ENCODE measurements at places on chromosomes 12 and 14.

- DNase-seq: no peak
Observed at GRCh38 chr12:15444523-15444922, 122.2 kb downstream of the PTPRO start.

DNA sequence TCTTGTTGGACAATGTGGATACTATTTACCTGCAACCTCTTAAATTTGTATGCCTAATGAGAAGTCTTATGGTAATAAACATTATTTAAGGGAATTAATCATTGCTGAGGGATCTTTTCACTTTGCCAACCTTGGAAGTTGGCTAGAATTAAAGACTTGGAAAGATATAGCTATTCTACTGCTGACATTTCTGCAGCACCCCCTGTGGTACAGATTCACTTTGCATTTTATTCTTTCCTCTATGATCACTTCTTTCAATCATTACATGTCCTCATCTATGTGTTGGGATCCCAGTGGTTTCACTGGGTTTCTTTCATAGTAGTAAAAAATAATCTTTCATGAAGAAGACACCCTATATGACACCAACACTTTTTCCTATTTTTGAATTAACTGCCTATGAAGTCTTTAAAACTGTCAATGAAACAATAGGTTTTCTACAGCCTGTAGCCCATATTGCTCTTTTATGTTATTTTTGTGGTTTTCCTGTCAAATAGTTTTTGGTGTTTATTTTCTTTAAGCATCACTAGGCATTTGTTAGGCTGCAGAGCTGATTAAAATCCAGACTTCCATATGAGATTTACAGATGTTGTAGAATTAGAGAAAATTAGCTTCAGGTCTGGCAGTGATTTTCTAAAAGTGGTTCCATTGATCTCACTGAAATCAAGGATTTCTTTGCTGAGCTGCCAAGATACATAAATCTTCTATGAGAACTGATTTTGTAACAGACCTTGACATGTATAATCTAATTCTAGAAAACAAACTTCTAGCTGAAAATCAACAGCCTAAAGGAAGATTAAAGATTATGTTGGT is 256.1 kb downstream of the NAV3 start:
- no peak for DNase-seq

DNA sequence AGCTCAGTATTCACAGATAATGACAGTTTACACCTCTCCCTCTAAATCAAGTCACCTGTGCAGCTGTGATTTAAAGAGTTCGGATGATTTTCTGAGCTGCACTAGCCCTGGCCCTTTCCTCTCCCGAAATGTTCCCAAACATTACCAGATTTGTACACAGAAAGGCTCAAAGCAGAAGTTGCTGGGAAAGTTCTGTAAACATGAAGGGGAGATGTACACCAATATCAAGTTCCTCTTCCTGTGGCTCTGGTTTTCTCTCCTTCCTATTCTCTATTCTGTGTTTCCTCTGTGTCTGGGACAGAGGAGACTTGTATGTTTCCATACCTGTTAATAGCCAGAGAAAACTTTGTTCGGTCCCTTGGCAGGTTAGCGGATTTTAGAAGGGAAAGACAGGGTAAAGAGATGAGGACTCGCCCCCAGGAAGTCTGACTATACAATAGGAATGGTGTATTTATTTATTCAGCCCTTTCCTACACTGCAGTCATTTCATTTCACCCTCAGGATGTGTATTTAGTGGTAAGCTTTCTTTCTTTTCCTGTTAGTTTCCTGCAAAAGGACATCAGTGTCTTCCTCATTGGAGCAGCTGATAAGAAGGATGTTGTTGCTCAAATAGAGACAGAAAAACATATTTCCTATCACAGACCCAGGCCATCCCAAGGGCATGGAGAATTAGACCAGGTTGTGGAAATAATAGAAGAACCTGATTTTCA is 7.6 kb upstream of the NUMB start:
- DNase-seq: no peak

DNA sequence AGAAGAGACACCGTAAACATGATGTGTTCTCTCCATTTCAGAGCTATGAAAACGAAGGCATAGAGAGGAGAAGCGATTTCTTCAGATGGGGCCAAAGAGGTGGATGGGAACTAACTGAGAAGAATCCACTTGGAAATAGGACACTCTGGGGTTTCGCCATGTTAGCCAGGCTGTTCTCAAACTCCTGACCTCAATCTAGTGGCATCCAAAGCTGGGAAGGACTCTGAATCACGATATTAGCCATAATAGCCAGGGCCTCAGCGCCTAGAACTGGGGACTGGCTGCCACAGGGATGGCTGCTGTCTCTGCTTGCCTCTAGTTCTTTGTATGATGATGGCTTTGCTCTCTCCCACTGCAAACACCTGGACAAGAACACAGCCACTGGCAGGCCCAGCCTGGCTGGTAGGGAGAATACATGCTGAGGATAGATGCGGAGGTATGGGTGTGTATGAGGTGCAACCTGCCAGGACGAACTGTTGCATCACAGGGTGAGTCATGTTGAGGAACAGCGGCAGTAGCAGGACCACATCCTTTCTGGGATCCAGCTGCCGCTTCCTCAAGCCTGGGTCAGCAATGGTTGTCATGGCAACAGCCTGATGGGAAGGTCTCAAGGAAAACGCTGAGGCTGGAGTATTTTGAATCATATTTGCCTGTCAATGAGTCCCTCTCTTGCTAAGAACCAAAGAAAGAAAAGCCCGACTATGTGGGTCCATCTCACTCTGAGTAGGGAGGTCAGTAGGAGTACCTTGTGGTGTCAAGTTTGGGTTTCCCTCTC is 31.1 kb downstream of the CCDC177 start:
- DNase-seq: peak; percentile 89

- DNase-seq: no peak
Observed at GRCh38 chr12:4114986-4115385, 158.6 kb upstream of the CCND2 start.
